Ureter (tissue), 1 donor: ENCODE measurements at places on chromosomes 4 and X. TPM values are rescaled to one million over a fixed set of nuclear protein-coding genes. Genes with fewer than 3 reads are reported as not detected.

DNA sequence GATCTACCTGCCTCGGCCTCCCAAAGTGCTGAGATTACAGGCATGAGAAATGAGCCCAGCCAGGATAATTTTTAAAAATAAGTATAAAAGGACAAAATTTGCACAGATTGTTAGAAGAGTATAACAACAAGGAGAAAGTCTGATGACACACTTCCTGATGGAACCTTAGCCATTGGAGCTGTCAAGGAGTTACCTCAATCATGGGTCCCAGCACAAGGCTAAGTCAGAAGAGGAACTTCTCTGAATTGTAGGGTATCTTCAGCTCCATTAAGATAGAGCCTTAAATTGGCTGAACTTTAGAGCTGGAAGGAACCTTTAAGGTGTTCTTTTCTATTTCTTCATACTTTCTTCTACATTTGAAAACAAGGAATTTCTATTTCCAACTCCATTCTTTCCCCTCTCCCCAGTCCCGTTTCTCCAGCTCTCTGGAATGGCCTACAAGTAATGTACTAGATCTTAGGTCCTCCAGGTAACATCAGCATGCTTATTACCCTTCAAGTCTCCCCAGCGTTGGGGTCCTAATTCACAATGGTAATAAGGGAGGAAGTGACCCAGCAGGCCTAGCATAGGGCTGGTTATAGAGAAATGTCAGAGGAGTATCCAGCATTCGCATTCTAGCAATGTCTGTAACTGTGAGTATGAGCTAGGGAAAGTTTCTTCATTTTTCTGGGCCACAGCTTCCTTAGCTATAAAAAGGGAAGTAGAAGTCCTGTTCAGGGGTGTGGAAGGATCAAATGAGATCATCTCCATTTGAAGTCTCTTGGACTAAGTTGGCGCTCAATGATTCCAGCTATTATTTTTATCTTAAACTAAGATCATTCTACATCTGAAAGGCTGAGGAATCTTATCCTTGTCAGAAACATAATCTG, 18.5 kb upstream of the RBPJ start:
- no peak for DNase-seq

DNA sequence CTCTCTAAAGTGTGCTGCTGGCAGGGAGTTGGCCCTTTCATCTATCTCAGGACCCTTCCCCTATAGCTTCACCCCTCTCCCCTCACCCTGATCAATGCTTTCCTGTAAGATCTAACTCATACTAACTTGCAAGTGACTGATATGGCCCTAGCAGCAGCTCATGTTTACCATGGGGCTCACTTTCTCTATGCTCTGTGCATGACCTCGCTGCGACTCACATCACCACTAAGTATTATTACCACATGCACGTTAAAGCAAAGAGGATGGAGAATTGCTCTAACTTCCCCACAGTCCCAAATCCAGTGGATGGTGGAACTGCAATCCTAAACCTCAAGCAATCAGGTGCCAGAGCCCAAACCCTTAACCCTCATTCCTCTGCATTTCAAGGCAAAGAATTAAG, 626.6 kb downstream of the MID1IP1 start:
- DNase-seq, result no peak

- DNase-seq, result no peak
These were observed 86.3 kb downstream of the FBXL5 start for GRCh38 chr4:15568821-15569220.

DNA sequence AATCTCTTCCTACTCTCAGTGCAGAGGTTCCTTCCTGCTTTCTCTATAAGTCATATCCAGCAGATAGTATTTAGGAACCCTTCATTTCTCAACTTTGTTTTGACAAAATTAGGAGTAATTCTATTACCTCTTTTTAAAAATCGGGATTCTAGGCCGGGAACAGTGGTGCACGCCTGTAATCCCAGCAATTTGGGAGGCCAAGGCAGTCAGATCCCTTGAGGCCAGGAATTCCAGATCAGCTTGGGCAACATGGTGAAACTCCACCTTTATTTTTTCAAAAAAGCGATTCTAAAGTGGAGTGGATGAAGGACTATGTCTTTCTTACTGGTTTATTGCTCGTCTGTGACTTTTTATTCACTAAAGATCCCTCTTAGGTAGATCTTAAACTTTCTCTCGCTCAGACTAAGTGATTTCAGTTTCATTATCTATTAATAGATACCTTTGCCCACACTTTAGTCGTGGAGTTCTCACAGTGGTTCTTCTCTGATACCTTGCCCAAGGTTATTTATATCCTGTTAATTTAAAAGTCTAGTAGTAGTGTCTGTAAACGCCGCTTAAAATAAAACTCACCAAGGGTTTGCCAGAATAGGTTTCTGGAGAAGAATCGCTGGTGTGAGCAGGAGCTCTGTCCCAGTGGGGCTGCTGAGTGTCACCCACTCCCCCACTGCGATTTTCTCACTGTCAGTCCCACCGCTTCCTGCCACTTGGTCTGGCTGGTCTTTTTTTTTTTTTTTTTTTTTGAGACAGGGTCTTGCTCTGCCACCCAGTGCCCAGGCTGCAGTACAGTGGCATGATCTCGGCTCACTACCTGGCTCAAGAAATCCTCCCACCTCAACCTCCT, 27.0 kb upstream of the TMEM131L start:
- DNase-seq, result no peak

- DNase-seq, result no peak
These were observed 828.9 kb downstream of the GLUD2 start for GRCh38 chrX:121876305-121876704.

- no peak for DNase-seq
These were observed 147.5 kb downstream of the TSPAN5 start for GRCh38 chr4:98510757-98511517.

GRCh38 chr4:133014473-133015135, 134.5 kb upstream of the PCDH10 start:
- no peak for DNase-seq

GRCh38 chr4:103719830-103720207, at the start of gene TACR3:
TSS of gene TACR3 (minus strand) at chr4:103719985. CDS start at chr4:103719675, 310 bp downstream.
- no peak for DNase-seq

- no peak for DNase-seq
These were observed 62.7 kb downstream of the TBC1D14 start for GRCh38 chr4:6972375-6972650.

DNA sequence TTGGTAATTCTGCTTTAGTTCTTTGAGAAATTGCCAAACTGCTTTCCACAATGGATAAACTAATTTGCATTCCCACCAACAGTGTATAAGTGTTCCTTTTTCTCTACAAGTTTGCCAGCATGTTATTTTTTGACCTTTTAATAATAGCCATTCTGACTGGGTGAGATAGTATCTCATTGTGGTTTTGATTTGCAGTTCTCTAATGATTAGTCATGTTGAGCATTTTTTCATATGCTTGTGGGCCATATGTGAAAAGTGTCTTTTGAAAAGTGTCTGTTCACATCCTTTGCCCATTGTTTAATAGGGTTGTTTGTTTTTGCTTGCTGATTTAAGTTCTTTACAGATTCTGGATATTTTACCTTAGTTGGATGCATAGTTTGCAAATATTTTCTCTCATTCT, 25.9 kb downstream of the ENPEP start:
- DNase-seq, result no peak

GRCh38 chr4:162497564-162498167, 333.9 kb upstream of the FSTL5 start:
- DNase-seq, result no peak

DNA sequence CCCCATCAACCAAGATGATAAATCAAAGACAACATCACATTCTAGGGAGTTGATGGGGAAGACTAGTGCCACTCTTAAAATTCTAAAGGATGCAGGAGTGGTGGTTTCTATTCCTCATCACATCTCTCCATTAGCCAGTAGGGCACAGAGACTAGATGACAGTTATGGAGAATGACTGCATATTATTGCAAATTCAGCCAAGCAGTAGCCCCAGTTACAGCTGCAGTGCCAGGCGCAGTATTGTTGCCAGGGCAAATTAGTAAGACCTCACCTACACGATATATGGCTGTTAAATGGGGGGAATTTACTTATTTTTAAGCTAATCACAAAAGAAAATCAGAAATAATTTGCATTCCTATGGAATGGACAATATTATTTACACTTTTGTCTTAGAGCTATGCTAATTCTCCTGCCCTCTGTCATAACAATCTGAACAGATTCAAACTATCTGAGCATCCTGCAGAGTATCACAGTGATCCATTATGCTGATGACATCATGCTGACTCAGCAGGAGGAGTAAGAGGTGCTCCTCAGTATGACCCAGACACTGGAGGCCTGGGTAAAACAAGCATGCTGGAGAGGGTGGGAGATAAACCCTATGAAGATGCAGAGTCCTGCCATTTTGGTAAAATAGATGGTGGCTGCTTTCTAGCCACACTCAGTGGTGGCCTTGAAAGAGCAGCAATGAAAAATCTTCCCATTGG, 24.7 kb downstream of the ETNPPL start:
- DNase-seq, result no peak

GRCh38 chr4:15575966-15576365, 79.2 kb downstream of the FBXL5 start:
- no peak for DNase-seq

GRCh38 chr4:127968586-127968985, 3.4 kb downstream of the ABHD18 start:
- DNase-seq, result no peak

DNA sequence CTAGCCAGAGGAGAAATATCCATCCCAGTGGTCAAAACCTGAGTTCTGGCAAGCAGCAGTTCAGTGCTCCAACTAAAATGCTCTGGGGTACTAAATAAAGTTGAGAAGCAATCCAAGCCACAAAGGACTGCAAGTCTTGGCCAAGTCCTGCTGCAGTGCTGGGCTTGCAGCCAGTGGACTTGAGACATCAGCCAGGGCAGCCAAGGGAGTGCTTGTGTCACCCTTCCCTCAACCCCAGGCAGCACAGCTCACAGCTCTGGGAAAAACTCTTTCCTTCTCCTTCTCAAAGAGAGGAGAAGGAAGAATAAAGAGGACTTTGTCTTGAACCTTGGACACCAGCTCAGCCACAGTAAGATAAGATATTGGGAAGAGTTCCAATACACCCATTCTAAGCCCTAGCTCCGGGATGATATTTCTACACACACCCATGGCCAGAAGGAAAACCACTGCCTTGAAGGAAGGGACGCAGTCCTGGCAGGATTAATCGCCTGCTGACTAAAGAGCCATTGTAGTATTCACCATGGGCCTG, 99.8 kb downstream of the PTCHD1 start:
- peak; percentile 70 for DNase-seq

- DNase-seq, result no peak
These were observed 113.2 kb upstream of the RBPJ start for GRCh38 chr4:26207631-26208030.

DNA sequence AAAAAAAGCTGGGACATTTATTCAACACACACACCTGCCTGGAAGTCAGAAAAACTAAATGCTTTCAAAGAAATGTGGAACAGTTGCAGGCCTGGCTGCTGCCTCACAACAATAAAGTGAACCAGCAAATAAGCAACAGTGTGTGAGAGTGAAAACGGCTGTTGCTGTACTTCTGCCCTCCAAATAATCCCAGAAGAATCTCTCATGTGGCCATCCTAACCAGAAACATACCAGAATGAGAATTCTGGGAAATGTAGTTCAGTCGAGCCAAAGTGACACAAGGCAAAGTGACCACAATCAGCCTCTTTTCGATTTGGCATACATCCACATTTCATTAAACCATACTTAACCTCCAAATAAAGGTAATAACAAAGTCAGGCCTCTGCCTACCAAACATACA, 204.5 kb downstream of the SLC7A11 start:
- DNase-seq, result no peak

DNA sequence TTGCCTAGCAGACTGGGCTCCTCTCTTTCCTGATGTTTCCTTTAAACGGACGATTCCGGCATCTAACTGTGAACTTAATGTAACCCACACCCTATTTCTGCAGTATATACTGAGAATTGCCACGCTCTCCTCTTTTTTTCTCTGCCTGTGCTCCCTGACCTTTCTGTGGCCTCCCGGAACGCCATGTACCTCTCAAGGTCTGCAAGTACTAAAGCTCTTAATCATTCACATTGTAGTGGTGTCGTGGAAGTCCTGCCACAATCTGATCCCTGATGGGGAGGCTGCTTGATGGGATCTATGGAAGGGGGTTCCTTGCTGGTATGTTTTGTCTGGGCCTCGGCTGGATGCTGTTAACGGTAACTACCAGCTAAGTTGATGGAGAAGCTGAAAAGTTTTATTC, 302.9 kb upstream of the EPHA5 start:
- DNase-seq, result no peak

DNA sequence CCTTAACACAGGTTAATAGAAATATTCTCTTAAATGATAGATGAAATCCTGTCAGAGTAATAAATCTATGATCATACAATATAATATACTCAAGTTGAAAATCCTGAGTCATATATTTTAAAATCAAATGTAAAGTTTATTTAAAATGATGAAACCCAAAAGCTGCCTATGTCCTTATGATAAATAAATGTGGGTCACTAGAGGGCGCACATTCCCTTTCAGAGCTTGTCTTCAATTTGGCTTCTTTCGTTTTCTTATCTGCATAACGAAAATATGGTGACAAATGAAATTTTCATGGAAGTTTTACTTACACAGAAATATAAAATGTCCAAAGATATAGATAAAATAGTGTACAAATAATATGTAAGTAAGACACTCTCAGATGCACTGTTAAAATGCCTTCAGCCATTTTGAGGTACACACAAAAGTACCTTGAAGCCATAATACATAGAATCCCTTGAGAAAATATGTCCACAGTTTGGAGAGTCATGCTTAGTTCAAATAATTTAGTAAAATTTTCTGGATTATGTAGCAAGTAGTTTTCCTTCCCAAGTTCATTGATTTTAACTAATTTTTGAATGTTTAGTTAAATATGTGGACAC, 680.4 kb downstream of the DMD start:
- no peak for DNase-seq

- no peak for DNase-seq
These were observed 341.0 kb downstream of the ARHGAP24 start for GRCh38 chr4:85815796-85816459.

DNA sequence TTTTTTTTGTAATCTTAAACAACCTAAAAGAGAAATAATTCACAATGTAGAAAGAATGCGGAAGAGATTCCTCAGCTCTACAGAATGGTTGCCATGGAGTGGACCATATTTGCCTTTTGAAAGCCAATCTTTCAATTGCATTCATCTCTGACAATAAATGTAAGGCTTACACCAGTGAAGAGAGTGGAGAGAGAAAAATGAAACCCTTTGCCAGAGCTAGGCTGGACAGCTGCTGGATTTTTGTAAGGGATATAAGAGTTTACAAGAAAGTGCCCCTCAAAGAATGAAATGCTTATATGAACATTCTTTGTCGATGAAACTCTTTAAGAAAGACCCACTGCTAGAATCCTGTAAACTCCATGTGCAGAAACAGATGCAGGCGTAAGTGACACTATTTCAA, 66.0 kb upstream of the FAT1 start:
- no peak for DNase-seq

- DNase-seq, result no peak
These were observed 4.1 kb upstream of the CTBP1 start for GRCh38 chr4:1252928-1253492.

The CYSLTR1 gene
- total RNA-seq, result 3.8 TPM

The FGFRL1 gene
- 13.0 TPM for total RNA-seq

The FHIP1A gene
- total RNA-seq, result 25.0 TPM

The HSFX2 gene
- total RNA-seq, result not detected

The LONRF3 gene
- total RNA-seq, result 6.9 TPM

The MAGEA2 gene
- not detected for total RNA-seq

The TNMD gene
- total RNA-seq, result not detected

The P2RY4 gene
- total RNA-seq, result 1.7 TPM

The TMPRSS11A gene
- total RNA-seq, result not detected

The CT45A1 gene
- not detected for total RNA-seq

The ESX1 gene
- total RNA-seq, result not detected
